ENCODE measurements at places on chromosomes 1 and 21.
A peak's percentile ranks its signal among the peaks of the same experiment; 100 is the strongest.

- DNase-seq: no peak
These were observed 1539.6 kb downstream of the BRINP3 start for GRCh38 chr1:188937965-188938551.

DNA sequence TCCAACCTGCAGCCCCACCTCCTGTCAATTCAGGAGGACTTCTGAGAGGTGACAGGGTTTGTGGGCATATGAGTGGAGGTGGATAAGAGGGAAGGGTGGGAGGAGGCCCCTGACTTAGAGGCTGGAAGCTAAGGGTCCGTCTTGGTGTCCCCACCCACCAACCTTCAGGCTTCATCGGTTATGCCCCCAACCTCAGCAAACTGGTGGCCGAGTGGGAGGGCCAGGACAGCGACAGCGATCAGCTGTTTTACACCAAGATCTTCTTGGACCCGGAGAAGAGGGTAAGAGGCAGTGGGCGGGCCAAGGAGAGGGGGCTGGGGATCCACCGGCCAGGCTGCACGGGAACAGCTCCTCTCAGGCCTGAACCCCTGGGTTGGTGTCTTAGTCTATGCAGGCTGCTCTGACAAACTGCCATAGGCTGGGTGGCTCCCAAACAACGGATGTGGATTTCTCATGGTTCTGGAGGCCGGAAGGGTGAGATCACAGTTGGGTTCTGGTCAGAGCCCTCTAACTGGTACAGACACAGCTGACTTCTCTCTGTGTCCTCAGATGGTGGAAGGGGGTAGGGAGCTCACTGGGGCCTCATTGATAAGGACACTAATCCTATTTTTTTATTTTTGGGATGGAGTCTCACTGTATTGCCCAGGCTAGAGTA is 18.1 kb downstream of the PLOD1 start:
- no peak for DNase-seq

DNA sequence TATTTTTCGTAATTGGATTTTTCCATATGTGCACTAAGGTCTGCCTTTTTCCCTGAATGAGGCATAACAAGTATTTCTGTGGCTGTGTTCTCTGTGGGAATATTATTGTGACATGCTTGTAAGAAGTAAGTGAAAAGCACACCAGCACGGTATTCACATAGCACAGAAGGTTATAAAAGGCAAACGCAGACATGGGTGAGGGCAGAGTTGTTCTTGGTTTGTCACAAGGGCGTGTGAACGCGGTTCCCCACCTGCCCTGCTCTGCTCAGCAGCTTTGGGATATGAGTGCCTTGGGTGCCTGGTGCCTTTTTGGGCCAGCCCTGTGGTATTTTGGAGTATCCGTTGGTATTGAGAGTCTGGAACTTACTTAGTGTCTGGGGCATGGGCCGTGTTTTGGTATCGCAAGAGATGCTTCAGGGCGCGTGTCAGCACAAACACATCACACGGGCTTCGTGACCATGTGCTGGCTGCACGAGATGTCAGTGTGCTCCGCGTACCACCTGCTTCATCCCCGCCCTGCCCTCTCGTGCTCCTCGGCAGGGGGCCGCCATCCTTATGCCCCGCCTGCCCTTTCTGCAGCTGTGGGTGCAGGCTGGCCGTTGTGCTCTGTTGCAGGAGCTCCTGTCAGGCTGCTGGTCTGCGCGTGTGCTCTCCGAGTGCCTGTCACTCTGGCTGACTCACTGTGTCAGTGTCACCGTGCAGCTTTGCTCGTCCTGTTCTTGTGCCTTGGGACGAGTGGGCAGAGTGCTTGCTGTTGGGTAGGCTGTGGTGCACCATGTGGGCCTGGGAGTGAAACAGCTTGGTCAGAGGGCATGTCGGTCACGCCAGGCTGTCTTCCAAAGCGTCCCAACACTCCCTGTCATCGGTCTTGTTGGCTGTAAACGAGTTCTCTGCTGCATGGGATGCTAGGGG is 15.0 kb downstream of the SKI start:
- peak; percentile 33 for DNase-seq

- DNase-seq: no peak
These were observed 38.2 kb downstream of the L1TD1 start for GRCh38 chr1:62232871-62233278.

GRCh38 chr1:168824418-168825065 is 95.5 kb upstream of the DPT start:
- no peak for DNase-seq
